ENCODE measurements at places on chromosomes 12 and 14.

DNA sequence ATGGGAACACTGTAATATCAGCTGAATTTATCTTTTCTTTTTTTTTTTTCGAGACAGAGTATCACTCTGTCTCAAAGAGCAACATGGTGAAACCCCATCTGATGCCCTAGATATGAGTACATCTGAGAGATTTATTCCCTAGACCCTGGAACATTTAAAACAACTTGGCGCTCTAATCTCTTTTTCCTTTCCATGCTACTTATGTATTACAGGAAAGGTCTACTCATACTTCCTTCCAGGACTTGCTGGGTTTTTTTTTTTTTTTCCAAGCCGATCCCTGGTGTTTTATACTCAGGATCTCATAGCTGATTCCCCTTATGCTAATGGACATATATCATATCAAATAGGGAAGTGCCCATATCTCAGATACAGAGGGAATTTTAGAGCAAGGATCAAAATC is 83.1 kb downstream of the MAPKAPK5 start:
- no peak for DNase-seq

GRCh38 chr12:117013726-117014125 is 85.5 kb downstream of the TESC start:
- DNase-seq = no peak

GRCh38 chr12:120540445-120540844 is 6.3 kb downstream of the RNF10 start:
- no peak for DNase-seq

DNA sequence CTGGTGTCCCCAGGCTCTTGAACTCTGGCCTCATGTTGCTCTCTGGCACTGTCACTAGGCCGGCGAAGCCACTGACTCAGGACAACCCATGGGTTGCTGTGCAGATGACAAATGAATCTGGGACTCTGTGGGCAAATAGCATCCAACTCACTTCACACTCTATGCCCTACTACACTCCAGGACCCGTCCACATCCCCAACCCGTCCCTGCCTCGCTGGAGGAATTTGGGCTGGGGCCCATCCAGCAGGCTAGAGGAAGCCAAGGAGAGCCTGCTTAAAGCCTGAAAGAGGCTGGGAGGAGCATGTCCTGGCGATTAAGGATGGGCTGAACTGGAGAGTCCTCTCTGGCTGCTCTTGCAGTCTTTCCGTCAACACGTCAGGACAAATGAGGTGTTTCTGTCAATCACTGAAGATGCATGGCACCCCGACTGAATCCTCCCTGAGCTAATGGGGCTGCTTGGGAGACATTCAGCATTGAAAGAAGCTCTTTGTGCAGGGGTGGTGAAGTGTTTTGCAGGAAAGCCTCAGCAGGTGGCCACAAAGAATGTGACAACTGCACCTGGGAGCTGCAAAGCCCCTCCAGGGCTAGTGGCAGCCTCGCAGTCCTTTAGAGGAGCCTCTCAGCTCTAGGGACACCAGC is 71.7 kb downstream of the ANO2 start:
- no peak for DNase-seq

GRCh38 chr12:27190761-27191160 is 53.3 kb upstream of the STK38L start:
- no peak for DNase-seq

DNA sequence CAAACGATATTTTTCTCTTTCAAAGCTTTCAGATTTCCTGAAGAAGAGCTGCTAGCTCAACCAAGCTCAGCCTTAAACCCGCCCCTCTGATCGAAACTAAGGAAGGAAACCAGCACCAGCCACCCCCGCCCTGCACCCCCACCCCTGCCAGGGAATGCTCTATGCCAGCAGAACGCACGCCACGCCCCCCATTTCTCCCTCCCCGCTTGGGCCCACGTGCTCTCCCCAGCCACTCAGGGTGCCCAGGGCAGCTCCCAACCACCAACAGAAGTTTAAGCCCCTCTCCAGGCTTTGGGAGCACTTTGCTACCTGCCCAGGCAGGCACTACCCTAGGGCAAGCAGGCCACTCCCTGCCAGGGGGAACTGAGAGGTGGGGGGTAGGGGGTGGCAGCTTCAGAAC is 18.8 kb upstream of the KRT78 start:
- DNase-seq = no peak

- DNase-seq = no peak
Observed at GRCh38 chr12:58880639-58881038, 39.7 kb downstream of the LRIG3 start.

DNA sequence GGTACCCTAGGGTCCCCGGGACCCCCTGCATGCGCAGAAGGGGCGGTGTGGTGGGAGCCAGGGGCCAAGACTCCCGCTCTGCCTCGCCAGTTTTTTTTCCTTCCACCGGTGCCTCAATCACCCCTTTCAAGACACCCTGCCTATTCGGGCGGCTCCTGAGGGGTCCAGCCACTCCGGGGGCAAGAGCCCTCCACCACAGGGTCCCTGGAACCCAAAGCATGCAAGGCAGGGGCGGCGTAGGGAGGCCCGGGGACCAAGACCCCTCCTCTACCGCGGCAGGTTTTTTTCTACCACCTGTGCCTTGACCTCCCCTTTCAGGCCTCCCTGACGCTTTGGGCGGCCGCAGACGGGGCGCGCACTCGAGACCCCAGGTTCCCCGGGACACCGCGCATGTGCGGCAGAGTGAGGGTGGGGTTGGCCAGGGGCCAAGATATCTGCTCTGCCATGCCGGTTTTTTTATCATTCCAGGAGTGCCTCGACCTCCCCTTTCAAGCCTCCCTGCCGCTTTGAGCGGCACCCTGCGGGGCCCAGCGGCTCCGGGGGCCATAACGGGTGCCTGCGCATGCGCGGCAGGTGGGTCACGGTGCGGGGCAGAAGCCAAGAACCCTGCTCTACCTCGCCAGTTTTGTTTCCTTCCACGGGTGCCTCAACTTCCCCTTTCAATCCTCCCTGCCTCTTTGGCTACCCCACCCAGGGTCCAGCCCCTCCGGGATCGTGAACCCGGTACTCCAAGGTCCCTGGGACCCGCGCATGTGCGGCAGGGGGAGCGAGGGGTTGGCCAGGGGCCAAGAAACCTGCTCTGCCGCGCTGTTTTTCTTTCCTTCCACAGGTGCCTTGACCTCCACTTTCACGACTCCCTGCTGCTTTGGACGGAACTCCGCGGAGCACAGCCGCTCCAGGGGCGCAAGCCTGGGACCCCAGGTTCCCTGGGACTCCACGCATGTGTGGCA is 328.1 kb downstream of the ALG10 start:
- no peak for DNase-seq
